Cortex of kidney (tissue), 1 donor: ENCODE measurements at places on chromosomes 3 and 15.

- no peak for DNase-seq
Measured at GRCh38 chr3:191328962-191329653, at the start of gene CCDC50. TSS of gene CCDC50 (plus strand) at chr3:191329394. CDS start at chr3:191329675, 281 bp downstream.

GRCh38 chr3:112973325-112974177 lies 1.4 kb downstream of the CD200R1 start:
- no peak for DNase-seq

DNA sequence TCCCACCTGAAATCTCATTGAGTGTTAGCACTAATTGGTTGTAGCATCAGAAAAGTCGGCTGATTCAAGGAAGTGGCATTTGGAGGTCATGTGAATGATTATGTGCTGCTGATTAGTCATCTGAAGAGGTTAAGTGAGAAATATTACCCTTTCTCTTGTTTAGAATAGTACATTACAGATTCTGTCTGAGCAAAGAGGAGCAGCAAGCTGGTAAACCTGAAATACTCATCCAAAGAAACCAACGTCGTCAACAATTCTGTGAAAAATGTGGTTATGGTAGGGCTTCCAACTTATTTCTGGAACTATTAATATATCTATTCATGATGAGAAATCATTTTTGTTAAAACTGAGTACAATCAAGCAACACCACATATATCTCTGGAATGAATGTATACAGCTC lies 1024.9 kb downstream of the TUSC7 start:
- DNase-seq: no peak

DNA sequence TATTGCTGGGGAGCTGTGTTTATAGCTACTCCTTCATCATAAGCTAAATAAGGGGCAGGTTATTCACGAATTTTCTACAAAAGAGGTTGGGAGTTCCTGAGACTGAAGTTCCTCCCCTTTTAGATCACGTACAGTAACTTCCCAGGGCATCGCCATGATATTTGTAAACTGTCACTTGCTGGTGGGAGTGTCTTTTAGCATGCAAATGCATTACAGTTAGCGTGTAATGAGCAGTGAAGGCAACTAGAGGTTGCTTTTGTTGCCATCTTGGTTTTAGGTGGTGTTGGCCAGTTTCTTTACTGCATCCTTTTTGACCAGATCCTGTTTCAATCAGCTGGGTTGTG lies 64.4 kb downstream of the IL12A start:
- no peak for DNase-seq

- DNase-seq: no peak
Measured at GRCh38 chr15:82146990-82147461, 101.2 kb upstream of the MEX3B start.

DNA sequence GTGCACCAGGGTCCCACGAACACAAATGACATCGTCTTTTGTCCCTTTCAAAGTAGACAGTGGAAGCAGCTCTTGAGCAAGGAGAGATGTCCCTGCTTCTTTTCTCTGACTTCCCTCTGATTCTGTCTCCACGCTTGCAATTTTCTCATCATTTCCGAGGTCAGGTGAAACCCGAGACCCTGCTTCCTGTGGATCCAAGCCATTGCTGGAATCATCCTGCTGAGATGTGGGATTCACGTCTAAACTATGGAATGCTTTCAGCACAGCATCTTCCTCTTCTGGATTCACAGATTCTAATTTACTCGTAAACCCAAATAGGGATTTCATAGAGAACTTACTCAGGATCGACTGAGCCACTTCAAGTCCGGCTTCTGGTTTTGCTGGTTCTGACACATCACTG lies 127.1 kb downstream of the FMN1 start:
- no peak for DNase-seq

- DNase-seq: no peak
Measured at GRCh38 chr15:77672135-77672534, 39.4 kb upstream of the LINGO1 start.
